ENCODE measurements at places on chromosomes 4 and X.

GRCh38 chr4:56414135-56414670 lies 21.2 kb downstream of the PPAT start:
- DNase-seq = no peak

DNA sequence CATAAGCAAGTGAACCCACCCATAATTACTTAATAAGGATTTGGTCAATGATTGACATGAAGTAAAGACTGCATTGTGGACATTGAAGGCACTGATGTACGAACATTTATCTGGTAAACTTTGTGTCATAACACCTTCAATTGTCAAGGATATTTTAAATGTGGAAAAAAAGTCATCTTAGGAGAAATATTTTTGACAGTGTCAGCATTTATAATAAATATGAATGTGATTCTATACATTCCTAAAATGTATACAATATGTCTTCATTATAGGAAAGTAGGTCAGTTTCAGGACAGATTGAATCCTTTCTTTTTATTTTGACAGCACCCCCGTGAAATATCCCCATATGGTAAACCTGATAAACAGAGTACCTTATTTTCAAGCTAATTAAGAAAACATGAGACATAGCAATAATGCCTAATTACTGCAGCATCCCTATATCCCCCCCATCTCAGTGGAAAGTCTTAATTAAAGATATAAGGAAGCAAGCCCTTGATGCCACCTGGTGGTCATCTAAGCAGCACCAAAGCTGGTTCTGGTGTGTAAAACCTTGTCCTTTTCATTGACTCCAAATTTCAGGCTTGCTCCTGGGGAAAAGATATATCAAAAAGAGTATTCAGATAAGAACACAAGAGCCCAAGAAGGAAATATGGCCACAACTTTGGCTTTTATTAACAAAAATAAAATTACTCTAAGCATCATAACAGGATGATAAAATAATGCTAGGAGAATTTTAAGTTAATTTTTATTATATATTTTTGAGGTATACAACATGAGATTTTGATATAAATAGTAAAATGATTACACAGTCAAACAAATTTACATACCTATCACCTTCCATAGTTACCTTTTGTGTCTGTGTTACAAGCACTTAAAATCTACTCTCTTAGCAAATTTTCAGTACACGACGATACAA lies 379.7 kb downstream of the TLL1 start:
- DNase-seq = peak; percentile 1

GRCh38 chrX:131306601-131307000 lies 17.5 kb upstream of the IGSF1 start:
- DNase-seq = no peak

GRCh38 chr4:173073939-173074500 lies 94.6 kb upstream of the GALNT7 start:
- no peak for DNase-seq

DNA sequence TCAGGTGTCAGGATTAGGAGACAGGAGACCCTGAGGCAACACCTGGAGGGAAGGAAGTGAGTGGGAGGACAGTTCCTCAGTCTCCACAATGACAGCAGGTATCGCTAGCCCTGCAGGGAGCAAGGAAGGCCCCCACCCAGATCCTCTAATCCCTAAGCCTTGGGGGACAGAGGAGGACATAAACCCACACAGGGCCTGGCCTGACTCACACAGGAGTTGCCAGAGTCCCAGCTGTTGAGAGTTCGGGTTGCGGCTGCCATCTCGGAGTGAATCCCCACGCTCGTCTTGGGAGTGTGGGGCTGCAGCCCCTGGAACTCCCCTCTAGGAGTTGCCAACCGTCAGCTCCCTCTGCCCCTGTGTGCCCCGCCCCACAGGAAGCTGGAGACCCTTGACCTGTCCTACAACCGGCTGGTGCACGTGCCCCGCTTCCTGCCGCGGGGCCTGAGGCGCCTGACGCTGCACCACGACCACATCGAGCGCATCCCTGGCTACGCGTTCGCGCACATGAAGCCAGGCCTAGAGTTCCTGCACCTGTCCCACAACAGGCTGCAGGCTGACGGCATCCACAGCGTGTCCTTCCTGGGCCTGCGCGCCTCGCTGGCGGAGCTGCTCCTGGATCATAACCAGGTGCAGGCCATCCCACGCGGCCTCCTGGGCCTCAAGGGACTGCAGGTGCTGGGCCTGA lies 9.2 kb upstream of the BGN start:
- DNase-seq = no peak

DNA sequence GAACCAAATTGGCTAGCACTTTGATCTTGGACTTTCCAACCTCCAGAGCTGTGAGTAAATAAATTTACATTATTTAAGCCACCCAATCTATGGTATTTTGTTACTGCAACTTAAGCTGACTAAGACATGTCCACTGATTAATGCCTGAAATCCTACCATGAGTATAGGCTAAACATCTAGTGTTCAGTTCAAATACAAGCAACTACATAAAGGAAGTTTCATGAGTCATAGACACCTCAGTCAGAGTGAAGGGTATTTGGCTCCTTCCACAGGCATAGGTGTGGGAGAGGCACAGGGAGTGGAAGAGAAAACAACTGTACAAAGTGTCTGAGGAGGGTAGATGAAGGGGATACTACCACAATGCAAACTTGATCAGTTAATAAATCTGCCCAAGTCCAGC lies 35.5 kb upstream of the PCDH19 start:
- no peak for DNase-seq

- peak; percentile 7 for DNase-seq
Observed at GRCh38 chrX:139930916-139931645, 1.8 kb downstream of the ATP11C start.

DNA sequence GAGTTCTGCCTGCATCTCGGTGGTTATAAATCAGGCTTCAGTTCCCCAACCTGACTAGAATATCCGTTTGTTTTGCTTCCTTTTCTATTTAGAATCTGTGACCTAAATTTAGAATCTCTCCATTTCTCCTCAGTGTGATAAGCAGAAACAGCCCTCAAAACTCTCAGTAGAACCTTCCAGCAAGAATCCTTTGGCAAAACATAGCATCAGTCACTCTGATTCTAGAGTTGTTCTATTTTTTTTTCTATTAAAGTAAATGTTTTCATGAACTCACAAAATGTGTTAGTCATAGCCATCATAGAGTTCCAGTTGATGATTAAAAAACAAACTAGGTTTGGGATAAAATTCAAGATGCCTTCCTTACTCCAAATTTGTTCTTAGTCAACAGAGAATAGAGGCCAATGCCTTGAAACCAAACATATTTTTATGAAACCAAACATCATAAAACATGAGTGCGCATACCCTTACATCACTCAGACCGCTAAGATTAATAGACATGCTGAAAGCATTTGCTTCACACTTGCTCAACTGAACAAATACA lies 13.2 kb upstream of the C1QTNF7 start:
- DNase-seq = no peak

DNA sequence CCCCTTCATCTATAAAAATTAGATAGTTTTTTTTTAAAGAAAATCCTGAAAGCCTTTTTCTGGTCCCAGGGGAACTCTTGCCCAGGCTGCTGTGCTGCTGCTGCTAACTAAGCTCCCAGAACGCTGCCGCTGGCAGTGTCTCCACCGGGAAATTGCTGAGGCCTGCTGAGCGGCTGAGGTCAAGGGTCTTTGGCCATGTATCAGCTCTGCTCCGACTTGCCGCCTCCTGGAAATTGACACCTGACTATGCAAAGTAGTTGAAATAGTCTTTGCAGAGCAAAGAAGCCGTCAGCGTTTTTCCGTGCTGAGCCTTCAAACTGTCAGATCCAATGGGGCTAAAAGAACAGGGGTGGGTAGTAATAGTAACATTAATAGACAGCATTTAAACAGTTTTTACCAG lies 839 bp downstream of the QDPR start:
- DNase-seq = no peak

- no peak for DNase-seq
Observed at GRCh38 chrX:8815460-8816065, 14.4 kb upstream of the FAM9A start.

DNA sequence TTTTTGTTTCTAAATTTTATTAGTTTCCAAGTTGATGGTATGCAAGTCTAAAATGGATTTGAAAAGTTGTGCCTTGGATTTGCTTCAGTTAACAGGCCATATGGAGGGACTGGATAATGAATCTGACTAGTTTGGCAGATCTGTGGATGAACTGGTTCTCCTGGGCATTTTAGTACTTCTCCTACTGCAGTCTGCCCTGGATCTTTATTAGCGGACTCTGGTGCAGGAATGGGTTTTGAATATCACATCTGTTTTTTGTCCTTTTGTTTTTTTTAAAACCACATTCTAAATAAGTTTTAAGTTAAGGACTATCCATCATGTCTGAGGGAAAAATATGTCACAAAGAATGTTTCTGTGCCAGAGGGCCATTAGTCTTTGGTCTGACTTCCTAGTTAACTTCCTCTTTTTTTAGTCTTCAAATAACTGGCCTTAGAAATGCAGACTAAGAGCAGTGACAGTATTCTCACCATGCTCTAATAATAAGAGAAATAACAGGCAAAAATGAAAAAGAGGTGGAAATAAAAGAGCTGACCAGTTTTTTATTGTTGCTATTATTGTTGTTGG lies 13.9 kb upstream of the DCK start:
- no peak for DNase-seq

DNA sequence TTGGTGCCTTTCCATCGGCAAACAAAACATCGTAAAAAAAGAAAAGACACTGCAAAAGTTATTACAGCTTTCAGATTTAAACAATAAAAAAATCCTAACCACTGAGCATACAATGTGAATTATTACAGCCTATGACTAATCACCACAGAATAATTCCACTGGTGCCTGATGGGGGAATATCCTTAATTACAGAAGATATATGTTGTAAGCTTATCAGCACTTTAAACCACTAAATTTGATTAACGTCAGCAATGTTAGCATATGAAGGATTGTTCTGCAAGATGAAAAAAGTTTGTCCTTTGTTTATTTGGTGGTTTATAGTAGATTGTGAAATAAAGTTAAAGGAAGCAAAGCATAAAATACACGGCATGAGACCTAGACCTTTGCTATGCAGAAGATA lies 210.2 kb upstream of the ADAMTS3 start:
- no peak for DNase-seq

DNA sequence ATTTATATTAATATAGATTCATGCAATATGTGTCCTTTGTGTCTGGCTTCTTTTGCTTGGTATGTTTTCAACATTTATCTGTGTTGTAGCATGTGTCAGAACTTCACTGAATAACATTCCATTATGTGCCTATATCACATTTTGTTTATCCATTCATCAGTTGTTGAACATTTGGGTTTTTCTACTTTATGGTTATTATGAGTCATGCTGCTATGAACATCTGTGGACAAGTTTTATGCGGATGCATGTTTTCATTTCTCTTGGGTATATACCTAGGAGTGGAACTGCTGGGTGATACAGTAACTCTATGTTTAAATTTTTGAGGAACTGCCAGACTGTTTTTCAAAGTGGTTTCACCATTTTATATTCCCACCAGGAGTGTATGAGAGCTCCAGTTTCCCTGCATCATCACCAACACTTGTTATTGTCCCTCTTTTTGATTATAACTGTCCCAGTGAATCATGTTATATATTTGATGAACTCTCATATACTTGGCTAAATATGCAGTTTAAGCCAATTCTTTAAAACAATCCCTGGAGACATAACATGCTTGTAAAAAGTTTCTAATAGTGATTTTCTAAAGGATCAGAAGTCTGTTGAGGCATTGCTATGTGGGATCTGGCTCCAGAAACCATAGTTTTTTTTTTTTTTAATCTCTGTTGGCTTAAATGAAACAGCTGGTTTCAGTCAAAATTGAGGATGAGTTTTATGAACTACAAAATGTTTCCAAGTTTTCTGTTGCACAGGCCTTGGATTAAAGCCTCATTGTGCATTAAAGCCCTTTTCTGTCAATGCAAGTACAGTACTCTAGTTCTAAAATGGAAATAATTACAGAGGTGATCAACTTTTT lies 21.6 kb upstream of the REPS2 start:
- DNase-seq = no peak

GRCh38 chr4:41683326-41683725 lies 65.2 kb downstream of the PHOX2B start:
- DNase-seq = no peak

GRCh38 chrX:3712870-3713224 lies 602 bp downstream of the PRKX start:
- DNase-seq = no peak

GRCh38 chr4:5127556-5127955 lies 76.3 kb downstream of the STK32B start:
- no peak for DNase-seq

GRCh38 chr4:81353861-81354260 lies 117.8 kb downstream of the RASGEF1B start:
- DNase-seq = no peak

- no peak for DNase-seq
Observed at GRCh38 chrX:13903405-13903804, 86.5 kb upstream of the GPM6B start.

- DNase-seq = no peak
Observed at GRCh38 chrX:72348247-72348979, 42.7 kb upstream of the CITED1 start.

DNA sequence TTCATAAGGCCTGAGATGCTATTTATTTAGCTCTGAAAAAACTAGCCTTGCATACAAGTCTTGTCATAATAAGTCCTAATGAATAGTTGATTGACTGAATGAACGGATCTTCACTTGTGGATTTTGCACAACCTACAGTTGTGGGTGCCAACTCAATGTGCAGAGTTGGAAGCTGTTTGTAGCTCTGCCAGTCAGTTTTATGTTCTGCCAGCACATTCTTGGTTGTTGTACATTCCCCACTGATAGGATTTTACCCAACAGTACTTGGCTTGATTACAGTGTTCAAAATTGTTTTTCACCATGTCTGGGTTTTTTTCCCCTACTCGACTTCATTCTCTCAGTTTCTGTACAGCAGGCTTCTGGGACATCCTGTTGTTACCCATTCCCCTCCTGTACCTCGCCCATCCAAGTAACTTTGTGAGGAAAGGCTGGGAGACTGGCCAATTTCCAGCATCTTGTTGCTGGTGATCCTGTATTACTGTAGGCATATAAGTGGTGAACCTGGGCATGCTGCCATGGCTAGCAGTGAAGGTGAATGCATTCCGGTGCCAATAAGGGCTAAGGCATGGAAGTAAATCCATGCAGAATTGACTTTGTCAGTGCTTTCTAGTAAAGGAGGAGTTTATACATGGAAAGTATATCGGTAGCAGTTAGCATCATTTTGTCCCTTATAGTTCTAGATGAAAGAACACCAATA lies 22.8 kb downstream of the IL1RAPL1 start:
- no peak for DNase-seq

- DNase-seq = no peak
Observed at GRCh38 chrX:21700275-21700674, 42.1 kb upstream of the KLHL34 start.
